CMK (cell line): ENCODE measurements at places on chromosomes 7 and 10.

GRCh38 chr7:151003572-151003971 is 12.8 kb downstream of the NOS3 start:
- DNase-seq, result no peak

GRCh38 chr7:36261019-36261754 is 108.1 kb downstream of the EEPD1 start:
- DNase-seq, result no peak

DNA sequence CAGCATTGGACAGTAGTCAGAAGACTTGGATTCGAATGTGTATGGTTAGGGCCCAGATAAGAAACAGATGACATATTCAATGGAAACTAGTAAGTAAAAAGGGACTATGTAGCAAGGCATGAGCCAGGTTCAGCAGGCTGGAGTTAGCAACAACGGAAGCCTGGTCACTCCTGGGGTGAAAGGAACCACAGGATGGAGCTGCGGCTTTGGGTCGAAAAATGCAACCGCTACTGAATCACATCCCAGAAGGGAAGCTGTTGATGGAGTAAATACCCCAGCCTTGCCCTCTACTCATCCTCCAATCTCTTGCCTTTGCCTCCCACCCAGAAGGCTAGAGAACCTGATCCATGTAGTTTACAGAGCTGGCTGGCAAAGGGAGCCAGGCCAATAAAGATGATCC is 37.5 kb upstream of the EGR2 start:
- no peak for DNase-seq

DNA sequence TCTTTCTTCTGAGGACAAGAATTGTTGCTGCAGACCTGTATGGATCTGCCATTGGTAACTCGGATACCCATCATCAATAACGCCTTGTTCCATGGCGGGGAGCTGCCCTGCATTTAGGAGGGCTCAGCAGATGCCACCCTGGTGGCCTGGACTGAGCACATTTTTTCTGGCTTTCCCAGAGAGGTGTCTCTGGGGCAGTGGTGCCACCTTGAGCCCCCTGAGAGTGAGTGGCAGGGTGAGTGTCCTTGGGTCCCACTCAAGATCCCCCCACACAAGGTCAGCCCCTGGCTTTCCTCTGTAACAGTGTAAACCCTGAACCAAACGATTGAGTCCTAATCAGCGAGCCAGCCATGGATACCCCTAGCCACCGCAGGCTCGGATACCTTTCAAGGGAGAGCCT is 258.6 kb downstream of the GLRX3 start:
- DNase-seq, result no peak

DNA sequence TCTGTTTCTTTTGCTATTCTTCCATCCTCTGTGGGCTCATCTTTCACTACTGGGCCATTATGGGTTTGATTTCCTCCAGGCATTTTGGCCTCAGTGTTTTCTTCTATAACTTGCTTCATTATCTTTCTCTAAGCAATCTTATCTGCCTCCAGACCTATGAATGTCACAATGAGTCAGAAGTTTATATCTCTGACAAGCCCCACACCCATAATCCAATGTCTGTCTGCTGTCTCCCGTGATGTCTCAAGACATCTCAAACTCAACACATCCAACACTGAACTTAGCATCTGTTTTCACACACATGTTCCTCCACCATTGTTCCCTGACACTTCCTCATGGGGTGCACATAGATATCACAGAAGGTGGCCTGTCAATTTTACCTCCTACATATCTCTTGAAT is 46.7 kb upstream of the RHOBTB1 start:
- DNase-seq, result no peak

- DNase-seq, result no peak
Observed at GRCh38 chr10:84329196-84329611, 815 bp downstream of the CCSER2 start.

DNA sequence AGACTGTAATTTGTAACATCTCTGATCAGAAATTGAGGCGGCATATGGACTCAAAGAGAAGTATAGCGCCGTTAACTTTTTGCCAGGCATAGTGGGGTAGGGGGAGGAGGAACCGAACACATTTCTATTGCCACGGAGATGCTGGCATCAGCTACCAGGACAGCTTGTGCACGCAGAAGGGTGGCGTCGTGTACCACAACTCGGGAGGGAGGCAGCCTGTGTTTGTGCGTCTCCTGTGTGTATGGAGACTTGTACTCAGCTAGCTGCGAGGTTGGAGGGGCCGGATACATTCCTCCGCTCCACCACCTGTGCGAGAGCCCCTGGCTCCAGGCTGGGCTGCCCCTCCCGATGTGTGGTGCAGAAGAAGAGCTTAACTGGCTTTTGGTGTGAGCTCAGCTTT is 634.8 kb downstream of the TYW1 start:
- no peak for DNase-seq

GRCh38 chr7:100632951-100633717 is 8.2 kb downstream of the TFR2 start:
- DNase-seq, result no peak

DNA sequence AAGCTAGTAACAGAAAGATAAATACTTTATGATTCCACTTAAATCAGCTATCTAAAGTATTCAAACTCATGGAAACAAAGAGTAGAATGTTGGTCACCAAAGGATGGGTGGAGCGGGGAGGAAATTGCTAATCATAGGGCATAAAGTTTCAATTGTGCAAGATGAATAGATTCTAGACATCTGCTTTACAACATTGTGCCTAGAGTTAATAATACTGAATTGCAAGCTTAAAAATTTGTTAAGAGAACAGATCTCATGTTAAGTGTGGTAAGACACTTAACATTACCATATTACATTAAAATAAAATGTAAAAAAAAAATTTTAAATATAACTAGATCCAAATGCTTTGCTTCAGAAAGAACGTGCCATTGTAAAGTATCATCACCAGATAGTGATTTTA is 411.1 kb upstream of the MBL2 start:
- no peak for DNase-seq

DNA sequence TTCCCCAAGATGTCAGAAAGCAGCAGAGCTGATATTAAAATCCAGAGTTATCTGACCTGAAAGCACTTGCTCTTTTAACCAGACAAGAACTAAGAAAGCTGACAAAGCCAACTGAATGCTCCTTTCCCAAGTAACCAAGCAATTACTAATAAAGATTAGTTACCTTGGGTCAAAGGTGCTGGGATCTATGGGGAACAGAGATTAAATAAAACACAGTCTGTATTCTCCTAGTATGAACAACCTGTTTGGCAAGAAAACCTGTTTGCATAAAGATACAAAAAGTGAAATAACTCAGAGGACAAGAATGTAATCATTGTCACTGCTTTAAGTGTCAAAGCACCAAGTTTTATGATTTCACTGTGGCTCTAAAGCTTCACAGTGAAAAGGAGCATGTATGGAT is 35.7 kb downstream of the ITPRID1 start:
- DNase-seq, result no peak

DNA sequence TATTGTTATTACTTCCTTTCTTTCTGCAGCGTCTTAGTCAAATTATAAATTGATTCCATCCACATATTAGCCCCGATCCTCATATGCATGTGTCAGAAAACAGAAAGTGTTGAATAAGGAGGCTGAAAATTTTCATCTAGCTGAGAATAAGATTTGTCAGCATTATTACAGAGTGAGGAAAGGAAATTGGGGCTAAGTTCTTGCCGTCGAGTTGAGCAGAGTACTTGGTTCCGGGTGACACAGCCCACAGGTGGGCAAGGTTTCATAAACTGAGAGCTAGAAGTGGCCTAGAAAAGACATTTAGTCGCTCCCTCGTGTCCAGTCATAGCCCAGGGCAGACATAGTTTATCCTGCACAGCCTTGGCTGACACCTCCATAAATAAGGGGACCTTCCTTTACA is 461.7 kb upstream of the GALNT17 start:
- no peak for DNase-seq

DNA sequence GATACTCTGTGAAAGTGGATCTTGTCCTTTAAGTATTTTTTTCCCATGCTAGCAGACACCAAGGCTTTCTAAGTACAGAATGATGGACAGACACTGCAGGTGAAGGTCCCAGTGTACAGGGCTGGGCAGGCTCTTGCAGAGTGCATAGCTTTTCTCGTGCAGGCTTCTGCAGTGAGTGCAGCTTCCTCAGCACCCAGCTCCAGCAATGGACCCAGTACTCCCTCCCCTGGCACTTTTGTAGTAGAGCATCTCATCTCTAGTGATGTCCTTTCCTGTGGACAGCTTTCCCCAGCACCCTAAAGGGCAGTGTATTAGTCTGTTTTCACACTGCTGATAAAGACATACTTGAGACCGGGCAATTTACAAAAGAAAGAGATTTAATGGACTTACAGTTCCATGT is 104.3 kb downstream of the CUL2 start:
- no peak for DNase-seq

- no peak for DNase-seq
Observed at GRCh38 chr10:33067917-33068316, 109.9 kb upstream of the ITGB1 start.

DNA sequence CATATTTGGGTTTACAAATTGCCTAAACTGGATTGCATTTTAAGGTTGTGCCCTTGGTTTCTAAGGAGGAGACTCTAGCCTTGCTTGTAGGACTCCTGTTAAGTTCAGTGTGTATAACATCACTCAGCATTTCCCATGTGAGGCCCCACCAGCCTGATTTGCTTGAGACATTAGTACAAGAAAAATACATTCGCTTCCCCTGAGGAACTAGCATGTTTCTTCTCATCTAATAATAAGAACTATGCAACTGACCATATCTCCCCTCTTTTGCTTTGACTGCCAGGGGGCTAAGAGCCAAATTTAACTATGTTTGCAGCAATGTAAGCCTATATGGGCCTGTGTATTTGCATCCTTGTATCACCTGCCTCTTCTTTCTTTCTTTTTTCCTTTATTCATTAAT is 737.9 kb downstream of the INHBA start:
- DNase-seq, result no peak

GRCh38 chr7:149561072-149561471 is 63.5 kb upstream of the ZNF746 start:
- no peak for DNase-seq

- no peak for DNase-seq
Observed at GRCh38 chr7:132001146-132001545, 444.7 kb upstream of the PODXL start.

DNA sequence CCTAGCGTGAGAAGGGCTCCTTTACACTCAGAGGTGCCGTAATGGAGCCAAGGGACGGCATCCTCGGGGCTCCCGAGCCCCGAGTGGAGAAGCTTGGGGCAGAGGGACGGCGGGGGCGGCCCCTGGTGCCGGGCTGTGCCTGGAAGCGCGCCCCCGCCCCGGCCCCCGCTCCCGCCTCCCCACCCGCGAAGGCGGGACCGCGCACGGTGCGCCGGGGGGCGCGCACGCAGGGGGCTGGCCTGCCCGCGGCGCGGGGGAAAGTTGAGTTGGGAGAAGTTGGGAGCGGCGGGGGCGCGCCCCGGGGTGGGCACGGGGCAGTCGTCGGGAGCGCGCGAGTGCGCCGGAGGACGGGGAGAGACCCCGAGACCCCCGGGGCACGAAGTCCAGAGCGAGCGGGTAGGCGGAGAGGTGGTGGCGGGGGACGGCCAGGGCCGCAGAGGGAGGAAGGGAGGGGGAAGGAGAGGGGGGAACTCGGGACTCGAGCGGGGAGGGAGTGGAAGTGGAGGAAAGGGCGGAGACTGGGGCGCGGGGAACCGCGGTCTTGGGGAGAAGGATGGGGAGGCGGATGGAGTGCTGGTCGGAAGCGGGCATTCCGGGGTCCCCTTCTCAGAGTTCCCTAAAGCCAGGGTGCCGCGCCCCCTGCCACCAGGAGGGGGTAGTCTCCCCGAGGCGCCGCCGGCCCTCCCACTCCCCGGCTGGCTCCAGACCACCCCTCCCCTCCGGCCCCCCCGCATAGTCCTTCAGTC is at the start of gene SLC4A2:
SLC4A2 (plus strand) TSS at position 223 of the 746 bp plus-strand sequence. CDS start 2,399 bp downstream, outside the sequence.
- DNase-seq, result no peak

DNA sequence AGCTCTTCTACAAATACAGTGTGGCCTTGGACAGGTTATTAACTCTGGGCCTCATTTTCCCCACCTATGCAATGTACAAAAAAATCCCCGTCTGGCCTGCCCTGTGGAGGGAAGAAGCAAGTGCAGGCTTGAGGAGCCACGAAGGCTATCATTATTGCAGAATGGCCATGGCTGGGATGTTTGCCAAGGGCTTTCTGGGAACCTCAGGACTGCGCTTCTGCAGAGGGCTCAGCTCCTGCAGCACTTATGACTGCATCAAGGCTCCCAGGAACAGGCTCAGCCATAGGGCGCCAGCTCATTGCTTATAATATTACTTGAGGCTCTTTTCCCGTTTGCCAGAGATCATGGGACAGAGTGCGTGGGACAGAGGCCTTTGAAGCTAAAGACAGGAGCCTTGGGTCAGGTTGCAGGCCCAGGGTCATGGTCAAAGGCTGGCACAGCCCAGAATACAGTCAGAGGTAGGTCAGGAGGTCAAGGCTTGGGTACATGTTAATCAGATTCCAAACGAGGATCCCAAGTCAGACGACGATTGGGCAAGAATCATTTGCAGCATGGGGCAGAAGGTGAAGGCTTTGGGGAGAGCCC is 20.6 kb upstream of the C10orf105 start:
- DNase-seq, result no peak

DNA sequence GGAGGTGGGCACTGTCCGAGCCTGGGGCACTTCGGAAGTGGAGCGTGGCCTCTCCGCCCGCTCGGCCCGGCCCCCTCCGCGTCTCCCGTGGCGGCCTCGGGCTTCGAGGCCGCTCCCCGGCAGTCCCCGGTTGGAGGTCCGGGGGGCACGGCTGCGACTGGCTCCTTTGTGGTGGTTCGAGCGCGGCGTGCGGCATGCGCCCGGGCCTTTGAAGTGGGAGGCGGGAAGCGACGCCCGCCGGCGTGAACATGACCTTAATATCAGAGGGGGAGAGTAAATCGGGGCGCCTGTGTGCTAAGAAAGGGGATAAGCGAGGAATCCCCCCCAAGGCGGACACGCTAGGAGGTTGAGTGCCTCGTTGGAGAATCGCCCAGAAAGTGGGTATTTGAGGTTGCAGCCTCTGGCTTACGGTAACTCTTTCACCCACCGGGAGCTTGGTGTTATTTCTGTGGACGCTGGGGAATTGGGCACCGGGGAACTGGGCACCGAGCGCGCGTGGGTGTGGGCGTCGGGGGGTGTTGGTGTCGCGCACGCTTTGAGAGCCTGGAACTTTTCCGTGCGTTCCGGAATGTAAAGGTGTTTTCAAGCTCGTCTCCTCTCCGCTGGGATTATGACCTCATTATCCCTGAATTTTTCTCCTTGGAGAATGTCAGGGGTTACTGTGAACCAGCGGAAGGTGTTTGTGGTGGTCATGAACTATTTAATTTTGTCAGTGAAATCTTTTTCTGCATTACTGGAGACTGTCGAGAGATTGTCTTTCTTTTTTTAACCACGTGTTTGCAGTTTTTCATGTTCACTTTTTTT is 660 bp downstream of the SUV39H2 start:
- DNase-seq, result no peak

GRCh38 chr7:34622771-34623250 is 35.2 kb upstream of the NPSR1 start:
- no peak for DNase-seq

DNA sequence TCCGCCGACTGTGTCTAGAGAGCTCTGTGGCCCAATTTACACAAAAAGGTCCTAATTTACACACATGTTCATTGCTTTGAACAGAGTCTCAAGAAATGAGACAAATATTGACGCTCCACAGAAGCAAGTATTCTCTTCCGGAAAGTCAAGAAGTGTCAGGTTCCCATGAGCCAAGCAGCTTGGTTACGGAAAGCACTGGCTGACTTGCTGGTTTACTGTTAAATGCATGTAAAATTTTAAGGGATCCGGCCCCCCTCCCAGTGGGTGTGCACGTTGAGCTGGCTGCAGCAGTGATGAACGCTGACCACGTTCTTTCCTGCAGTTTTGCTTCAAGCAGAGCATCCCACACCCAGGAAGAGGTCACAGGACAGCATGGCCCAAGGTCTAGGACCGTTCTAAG is 76.8 kb downstream of the DIP2C start:
- DNase-seq, result no peak

- no peak for DNase-seq
Observed at GRCh38 chr7:102991540-102992214, 78.9 kb downstream of the LRRC17 start.
